OCI-LY7 (cell line): ENCODE measurements at places on chromosomes 6 and 20.

- no peak for DNase-seq
Measured at GRCh38 chr20:18734525-18735189, 78.9 kb upstream of the SCP2D1 start.

DNA sequence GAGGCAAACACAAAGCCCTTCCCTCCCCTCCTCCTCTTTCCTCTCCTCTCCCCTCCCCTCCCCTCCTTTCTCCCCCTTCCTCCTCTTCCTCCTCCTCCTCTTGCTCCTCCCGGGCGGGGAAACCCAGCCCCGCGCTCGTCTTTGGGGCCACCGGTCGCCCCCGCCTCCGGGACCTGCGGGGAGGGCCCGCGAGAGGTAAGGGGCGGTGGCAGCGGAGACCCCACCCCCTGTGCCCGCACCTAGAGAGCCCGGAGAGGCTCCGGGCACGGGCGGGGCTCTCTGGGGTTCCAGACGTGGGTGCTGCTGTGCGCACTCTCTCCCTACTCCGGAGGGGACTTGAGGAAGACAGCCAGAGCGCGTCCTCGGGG is at the start of gene RIN2:
Gene RIN2 (plus strand): TSS at position 126 of the 368 bp plus-strand sequence. CDS start 131,344 bp downstream, outside the sequence.
- DNase-seq, result no peak

DNA sequence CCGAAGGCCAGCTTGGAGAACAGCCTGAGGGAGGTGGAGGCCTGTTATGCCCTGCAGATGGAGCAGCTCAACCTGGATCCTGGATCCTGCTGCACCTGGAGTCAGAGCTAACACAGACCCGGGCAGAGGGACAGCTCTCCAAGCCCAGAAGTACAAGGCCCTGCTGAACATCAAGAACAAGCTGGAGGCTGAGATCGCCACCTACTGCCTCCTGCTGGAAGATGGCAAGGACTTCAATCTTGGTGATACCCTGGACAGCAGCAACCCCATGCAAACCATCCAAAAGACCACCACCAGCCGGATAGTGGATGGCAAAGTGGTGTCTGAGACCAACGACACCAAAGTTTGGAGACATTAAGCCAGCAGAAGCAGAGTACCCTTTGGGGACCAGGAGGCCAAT is 223.5 kb upstream of the ID4 start:
- DNase-seq, result peak; percentile 22

DNA sequence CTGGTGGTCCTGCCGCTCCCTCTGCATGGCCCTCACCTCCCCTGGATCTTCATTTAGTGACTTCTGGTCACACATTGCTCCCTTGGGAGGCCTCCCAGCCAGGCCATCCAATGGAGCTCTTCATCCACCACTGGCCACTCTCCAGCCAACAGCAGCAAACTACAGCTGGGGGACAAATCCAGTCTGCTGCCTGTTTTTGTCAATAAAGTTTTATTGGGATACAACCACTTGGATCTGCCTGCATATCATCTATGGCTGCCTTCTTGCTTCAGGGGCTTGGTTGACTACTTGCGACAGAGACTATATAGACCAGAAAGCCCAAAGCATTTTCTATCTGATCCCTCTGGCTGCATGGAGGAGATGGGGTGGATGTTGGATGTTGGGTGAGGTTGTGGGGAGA is 156.6 kb upstream of the SULF2 start:
- DNase-seq, result no peak
